CD4-positive, alpha-beta T cell treated with Interleukin-10 for 1 hour (primary cell): ENCODE measurements at places on chromosomes 4 and X.

DNA sequence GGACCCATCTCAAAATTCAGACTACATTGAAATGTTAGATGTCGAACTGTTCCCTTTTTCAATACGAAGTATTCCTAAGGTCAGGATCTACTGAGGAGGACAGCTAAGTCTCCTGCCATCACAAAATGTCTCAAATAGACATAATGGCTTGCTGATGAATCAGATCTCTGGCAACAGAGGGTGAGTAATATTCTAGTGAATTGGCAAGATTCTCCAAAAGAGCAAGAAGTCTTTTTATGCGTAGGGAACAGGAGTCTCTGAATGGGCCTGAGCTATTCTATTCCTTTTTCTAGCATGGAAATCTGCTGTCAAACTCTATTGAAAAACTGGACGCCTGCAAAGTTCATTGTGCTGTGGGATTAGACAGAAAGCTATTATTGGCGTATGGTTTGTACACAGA lies 145.4 kb downstream of the FNIP2 start:
- DNase-seq = no peak

GRCh38 chr4:21555083-21555482 lies 393.5 kb downstream of the KCNIP4 start:
- no peak for DNase-seq

DNA sequence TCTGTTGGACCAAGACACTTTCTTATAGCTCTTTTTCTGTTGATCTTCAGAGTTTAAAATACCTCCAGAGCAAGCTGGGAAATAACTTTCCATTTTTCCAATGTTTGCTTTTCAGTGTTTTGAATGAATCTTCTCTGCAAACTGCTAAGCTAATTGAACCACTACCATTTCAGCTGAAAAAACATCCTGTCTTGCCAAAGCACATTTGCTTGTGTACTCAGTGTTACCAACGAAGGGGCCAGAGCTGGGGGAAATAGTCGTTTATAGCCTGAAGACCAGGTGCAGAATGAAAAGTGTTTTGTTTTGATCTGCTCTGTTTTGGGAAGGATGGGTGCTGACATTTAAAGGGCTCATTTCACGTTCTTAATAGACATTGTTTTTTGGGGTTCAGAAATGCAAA lies 88.4 kb upstream of the CLNK start:
- DNase-seq = no peak

GRCh38 chrX:72272868-72273267 lies 4.2 kb downstream of the RPS4X start:
- DNase-seq = no peak

DNA sequence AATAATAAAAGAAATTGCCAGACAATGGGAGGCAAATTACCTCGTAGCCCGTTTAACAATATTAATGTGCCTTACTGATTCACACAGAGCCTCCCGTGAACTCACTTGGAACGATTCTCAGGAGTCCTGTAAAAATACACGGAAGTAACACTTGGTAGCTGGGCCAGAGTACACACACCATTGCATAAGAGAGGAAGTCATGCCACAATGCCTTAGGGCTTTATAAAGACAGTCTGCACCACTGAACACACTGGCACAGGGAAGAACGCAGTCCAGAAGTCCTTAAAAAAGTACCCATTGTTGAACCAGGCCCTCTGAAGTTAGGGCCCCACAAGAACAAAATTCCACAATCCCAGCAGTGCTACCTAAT lies 15.1 kb downstream of the SLC2A9 start:
- DNase-seq = no peak

DNA sequence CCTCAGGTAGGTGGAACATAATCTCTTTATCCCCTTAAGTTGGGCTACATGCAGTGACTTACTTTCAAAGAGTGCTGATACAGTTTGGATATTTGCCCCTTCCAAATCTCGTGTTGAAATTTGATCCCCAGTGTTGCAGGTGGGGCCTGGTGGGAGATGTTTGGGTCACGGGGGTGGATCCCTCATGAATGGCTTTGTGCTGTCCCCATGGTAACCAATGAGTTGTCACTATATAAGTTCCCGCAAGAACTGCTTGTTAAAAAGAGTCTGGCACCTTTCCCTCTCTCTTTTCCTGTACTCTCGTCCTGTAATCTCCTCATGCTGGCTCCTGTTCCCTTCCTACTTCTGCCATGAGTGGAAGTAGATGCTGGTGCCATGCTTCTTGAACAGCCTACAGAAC lies 71.3 kb downstream of the GLRA3 start:
- no peak for DNase-seq

DNA sequence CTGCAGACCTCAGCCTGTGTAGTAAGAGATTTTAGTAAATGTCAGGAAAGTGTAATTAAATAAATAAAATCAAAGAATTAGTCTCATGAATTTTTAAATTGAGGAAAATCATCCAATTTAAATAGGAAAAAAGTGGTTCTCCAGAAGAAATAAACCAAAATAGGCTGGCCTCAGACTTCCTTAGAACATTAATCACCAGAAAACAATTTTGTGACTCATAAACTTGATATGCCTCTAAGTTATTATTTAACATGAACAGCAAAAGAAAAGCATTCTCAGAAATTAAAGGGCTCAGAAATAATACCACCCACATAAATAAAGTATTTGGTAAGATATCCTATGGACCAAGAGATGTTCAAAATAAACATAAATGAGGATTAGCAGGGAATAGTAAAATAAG lies 14.3 kb downstream of the FAM47B start:
- no peak for DNase-seq

DNA sequence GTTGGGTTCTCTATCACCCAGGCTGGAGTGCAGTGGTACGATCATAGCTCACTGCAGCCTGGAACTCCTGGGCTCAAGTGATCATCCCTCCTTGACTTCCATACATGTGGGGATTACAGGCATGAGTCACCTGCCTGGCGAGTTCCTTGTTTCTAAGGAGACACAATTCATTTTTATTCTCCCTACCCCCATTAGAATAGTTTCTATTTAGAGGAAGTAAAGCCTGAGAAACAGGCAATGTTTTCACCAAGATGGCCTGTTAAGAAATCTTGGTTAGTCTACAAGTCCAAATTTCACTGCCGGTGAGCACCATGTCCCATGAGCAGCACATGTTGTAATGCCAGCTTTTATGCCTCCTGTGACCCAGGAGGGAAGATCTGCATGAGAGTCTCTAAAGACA lies 5.7 kb downstream of the CYBB start:
- no peak for DNase-seq

DNA sequence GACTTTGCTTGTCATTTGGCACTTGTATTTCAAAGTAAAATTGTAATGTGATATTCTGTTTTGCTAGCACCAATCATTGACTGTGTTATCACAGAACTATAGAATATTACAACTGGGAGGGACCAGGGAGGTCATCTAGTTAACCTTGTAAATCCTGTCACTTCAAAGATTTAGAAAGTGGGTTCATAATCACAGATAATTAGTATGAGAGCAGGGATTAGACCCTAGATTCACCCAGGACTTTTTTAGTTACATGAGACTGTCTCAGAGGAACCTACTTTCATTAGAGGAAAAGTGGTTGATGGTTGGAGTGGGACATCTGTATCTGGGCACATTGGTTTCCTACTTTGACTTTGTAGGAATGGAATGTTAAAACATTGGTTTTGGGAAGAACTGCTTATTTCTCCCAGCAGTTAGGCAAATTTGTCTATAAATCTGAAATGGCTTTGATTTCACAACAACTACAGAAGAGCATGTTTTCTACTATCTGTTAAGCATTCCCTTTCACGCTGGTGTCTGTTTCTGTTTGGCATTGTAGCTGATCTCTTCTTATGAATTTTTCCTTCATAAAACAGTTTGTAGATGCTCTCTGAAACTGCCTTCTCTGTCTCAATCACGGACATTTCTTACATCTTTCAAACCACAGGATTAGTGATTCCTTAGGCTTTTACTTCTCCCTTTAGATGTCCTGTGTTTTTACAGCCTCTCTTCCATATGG lies 144.1 kb downstream of the DIPK2B start:
- DNase-seq = no peak

DNA sequence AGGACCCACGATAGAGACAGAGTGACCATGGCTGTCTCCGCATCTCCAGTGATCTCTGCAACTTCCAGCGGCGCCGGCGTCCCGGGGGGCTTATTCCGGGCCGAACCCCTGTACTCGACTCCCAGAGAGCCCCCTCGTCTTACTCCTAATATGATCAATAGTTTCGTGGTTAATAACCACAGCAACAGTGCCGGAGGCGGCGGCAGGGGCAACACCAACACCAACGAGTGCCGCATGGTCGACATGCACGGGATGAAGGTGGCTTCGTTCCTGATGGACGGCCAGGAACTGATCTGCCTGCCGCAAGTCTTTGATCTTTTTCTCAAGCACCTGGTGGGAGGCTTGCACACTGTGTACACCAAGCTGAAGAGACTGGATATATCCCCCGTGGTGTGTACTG lies 343 bp downstream of the DACH2 start:
- DNase-seq = no peak

DNA sequence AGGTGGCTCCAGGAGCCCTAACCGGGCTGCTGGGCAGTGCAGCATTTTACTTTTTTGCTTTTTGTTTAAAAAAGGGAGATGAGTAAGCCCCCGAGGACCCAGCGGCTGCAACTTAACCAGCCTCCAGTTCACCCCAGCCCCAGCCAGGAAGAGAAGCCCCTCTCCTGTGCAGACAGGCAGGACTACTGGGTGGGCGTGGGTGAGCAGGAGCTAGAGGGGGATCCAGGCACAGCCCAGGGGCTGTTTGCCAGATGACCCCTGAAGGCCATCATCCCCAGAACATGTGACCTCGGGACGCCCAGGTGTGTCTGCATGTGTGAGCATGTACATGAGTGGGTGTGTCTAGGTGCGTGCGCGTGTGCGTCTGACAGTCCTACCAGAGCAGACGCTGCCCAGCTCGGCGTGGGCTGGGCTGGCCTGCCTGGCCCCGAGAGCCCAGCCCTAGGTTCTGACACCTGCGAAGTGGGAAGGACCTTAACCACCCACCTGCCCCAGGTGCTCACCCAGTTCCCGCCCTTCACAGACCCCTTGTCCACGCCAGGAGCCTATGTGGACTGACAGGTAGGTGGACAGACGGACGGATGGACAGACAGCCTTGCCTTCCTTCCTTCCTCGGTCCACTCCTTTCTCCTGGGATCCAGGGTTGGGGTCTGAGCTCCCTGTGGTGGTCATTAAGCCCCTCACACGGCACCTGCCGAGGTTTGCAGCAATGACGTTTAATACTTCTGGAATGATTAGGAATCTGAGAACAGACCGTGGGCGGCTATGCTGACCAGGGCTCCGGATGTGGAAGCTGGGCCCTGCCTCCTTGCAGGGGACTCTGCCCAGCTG lies 7.8 kb upstream of the HAUS3 start:
- no peak for DNase-seq

DNA sequence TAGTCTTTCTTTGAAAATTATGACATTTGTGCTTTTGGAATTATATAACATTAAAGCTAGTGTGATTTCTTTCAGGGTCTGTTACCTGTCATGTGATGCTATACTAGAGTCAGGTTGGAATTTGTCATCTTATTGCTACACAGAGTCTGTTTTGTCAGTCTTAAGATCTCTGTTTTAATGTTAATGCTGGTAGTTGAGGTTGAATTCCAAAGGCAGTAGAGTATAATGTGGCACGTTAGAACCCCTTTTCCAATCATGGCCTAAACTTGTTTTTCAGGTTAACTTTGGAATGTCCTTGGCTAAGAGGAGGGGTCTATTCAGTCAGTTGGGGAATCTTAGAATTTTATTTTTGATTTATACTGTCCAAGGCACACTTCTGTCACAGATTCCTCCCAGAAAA lies 258.5 kb downstream of the PABPC4L start:
- DNase-seq = no peak

GRCh38 chr4:134544303-134544770 lies 342.7 kb upstream of the PABPC4L start:
- DNase-seq = no peak

- no peak for DNase-seq
Measured at GRCh38 chr4:119303587-119304305, 18.2 kb downstream of the FABP2 start.

DNA sequence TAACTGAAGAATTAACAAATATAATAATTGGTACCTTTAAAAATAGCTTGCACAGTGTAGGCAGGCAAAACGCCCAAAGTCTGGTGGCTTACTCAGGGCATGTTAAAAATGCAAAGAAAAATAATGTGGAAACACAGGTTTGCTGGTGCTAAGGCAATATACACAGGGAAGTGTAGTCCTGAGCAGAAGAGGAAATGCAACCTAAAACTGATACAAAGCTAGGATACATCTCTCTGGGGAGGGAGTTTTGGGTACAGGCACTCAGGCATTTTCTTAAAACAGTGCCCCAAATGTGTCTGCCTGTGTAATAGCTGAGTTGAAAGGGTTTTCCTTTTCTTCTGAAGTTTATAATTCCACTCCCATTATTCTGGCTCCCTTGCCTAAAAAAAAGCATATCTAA lies 47.4 kb downstream of the TMPRSS11E start:
- DNase-seq = no peak

GRCh38 chrX:50609796-50610195 lies 139.2 kb upstream of the DGKK start:
- no peak for DNase-seq

GRCh38 chr4:71202705-71203104 lies 136.1 kb upstream of the SLC4A4 start:
- DNase-seq = no peak

GRCh38 chrX:24561121-24561520 lies 86.0 kb downstream of the PCYT1B start:
- no peak for DNase-seq

GRCh38 chrX:67544281-67545035 lies 637 bp downstream of the AR start:
- no peak for DNase-seq

GRCh38 chr4:66034262-66034661 lies 364.0 kb upstream of the EPHA5 start:
- DNase-seq = no peak
